NCI-H2107 (cell line): ENCODE measurements at places on chromosomes 13 and 19.

GRCh38 chr13:51212758-51213157 is 9.4 kb upstream of the FAM124A start:
- DNase-seq, result no peak

DNA sequence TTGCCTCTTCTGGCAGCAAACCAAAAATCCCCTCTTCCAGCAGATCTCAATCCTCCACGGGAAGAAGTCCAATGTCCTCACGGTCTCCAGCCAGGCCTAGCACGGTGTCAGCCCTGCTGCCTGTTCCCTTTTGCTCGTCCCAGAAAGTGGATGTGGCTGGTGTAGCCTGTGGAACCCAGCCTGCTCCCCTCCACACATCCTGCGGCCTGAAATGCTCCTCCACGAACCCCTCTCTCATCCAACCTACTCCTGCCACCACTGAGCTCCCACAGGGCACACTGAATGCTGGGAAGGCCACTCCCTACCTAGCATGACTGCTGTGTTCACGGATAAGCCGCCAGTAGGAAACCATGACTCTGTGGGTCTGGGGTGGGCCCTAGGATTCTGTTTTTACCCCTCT is 3.0 kb downstream of the MBOAT7 start:
- no peak for DNase-seq

GRCh38 chr13:37616131-37616530 is 17.6 kb upstream of the POSTN start:
- no peak for DNase-seq

- no peak for DNase-seq
These were observed 9.5 kb upstream of the TMEM86B start for GRCh38 chr19:55238030-55238429.

GRCh38 chr19:57057036-57057686 is 62.6 kb upstream of the USP29 start:
- no peak for DNase-seq

- no peak for DNase-seq
These were observed 11.3 kb downstream of the KHSRP start for GRCh38 chr19:6413291-6413690.
